ENCODE measurements at places on chromosomes 4 and X.

DNA sequence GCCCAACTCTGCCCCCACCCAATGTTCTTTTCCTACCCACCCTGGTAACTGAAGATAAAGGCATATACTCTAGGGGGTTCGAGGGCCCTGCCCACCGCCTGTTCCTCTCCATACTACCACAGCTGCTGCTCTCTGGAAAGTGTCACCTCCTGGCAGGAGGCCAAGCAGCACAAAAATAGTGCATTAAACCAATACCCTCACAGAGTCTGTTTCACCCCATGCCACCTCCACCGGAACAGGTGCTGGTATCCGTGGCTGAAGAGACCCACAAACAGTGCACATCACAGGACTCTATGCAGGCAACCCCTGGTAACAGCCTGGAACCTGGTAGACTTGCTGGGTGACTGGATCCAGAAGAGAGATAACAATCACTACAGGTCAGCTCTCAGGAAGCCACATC lies 85.1 kb upstream of the CTSO start:
- DNase-seq: no peak

DNA sequence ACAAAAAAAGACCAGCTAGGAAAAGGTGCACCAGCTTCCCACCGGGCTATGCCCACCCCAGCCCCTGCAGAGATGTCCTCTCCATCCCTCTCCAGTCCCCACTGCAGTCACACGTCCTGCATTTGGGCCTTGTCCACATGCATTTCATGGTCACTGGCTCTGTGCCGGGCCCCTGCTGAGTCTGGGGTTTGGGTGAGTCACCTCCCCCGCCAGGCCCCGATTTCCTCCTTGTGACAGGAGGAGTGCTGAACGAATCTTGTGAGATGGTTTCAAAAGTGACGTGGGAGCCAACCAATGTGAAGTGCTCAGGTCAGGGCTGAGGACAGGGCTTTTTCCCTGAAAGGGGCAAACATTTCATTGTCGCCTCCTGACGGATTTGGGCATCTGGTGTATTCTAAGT lies 7.1 kb downstream of the CPZ start:
- no peak for DNase-seq

DNA sequence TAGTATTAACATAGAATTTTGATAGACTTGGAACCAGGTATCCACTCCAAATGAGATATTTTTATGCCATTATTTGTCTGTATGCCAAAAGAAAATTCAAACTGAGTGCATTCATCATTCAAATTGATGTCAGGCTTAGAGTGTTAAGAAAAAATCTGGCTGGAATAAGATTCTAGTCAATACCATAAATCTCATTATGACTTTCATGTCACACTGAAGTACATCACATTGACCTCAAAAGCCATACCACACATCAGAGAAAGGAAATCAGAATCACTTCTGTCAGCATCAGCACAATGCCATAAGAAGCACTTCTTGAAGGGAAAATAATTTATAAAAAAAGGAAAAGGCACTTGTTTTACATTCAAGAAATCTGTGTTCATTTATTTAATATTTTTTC lies 119.0 kb upstream of the BMP3 start:
- DNase-seq: no peak

- no peak for DNase-seq
Observed at GRCh38 chr4:159298502-159298901, 195.6 kb downstream of the RAPGEF2 start.

- no peak for DNase-seq
Observed at GRCh38 chr4:183508697-183509335, 4.0 kb downstream of the ING2 start.

- no peak for DNase-seq
Observed at GRCh38 chr4:147219145-147219544, 261.8 kb upstream of the EDNRA start.

DNA sequence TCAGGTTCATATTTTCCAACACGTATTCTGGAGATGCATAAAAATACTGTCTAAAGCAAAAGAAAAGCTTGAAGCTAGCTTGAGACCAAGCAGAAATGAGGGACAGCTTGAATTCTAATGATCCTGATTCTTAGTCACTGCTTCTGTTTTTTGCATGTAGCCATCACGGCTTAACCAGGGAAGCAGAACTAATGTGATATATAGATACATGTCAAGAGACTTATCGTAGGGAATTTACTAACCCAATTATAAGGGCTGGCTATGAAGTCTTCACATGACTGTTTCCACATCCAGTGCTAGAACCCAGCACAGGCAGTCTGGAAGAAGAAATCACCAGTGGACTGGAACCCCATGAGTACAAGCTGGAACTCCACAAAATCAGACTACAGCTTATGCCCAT lies 85.2 kb upstream of the SLIT2 start:
- DNase-seq: no peak
